ENCODE measurements at places on chromosomes 6 and 20.

DNA sequence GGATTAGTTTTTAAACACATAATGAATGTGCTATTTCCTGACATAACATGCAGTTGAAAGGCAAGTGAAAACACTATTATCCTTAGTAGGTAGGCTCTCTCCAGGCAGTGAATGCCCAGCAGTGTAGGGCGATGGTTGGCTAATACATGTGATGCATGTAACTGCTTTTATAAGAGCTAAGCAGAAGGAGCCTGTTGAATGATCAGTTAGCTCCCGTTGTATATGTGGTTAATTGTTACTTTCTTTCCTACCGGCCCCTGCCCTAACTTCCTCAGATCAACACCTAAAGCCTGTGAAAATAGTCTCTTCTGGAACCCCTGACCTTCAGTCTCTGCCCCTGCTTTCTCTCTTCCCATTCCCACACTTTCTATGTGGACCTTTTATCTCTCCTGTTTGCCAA lies 10.5 kb downstream of the SOX4 start:
- no peak for DNase-seq

DNA sequence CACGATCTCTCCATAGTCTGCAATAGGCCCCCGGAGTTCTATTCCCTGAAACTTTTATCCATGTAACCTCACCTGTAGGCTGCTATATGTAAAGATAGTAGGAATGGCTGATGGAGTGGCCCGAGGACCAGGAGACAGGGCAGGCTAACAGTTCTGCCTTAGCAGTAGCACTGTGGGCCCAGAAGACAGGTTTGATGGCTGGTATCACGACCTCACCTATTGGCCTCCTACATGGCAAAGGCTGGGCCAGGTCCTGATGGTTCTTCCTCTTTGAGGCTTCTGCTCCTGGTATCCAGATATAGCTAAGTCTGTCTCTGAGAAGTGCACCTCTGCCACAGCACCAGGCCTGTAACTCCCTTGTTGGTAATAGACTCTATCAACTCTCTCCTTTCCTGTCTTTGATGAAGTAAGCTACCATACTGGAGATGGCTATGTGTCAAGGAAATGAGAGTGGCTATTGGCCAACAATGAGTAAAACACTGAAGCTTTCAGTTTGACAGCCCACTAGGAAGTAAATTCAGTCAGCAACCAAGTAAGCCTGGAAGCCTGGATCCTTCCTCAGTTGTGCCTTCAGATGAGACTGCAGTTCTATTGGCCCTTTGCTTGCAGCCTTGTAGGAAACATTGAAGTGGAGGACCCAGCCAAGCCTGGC lies 5.7 kb downstream of the SPEF1 start:
- DNase-seq: no peak

DNA sequence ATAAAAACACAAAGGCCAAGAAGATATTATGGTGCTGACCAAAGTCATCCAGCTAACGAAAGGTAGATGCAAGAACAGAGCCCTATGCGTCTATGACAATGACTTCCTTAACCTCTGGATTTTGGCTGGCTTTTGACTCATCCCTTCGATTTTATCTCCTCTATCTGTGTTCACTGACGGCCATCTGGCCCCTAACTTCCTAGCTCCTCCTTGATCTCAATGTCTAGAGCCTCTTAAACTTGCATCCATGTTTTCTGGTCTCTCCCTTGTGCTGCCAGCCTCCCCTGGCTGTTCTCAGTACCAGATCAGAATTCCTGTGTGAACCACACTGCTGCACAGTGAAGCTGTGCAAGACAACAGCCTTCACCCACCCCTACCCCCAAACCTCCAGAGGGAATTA lies 452.9 kb downstream of the UTRN start:
- DNase-seq: no peak

GRCh38 chr6:166119116-166119911 lies 48.3 kb downstream of the TBXT start:
- no peak for DNase-seq

DNA sequence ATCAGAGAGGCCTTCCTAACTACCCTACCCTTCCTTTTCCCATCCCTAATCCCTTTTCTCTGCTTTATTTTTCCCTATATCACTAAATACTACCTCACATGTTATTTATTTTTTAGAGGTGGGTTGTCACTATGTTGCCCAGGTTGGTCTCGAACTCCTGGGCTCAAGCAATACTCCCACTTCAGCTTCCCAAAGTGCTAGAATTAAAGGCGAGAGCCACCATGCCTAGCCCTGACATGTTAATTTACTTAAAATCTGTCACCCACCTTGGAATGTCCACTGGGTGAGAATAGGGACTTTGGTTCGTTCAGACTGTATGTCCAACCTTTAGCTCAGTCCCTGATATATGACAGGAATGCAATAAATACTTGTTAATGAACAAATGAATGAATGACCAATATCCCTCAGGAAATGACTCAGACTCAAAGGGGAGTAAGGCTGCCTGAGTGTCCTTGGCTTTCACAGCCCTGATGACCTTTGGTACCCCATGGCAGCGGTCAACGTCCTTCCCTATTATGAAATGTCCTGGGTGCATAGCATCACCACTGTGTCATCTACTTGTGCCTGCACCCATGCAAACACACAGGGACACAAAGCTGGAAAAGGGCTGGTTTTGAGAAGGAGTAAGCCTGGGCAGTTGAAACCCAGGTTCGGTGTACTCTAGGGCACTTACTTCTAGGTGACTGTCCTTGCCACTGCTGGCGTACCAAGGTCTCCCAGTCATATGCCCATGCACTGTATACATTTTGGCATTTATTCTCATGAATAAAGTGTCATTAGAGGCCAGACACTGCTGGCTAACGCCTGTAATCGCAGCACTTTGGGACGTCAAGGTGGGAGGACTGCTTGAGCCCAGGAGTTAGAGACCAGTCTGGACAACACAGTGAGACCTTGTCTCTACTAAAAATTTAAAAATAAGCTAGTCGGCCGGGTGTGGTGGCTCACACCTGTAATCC lies 26.5 kb downstream of the BCL2L1 start:
- DNase-seq: no peak

- no peak for DNase-seq
These were observed 19.0 kb downstream of the CEP250 start for GRCh38 chr20:35474303-35474871.

- no peak for DNase-seq
These were observed 1.9 kb downstream of the SYNJ2 start for GRCh38 chr6:157983406-157984119.

DNA sequence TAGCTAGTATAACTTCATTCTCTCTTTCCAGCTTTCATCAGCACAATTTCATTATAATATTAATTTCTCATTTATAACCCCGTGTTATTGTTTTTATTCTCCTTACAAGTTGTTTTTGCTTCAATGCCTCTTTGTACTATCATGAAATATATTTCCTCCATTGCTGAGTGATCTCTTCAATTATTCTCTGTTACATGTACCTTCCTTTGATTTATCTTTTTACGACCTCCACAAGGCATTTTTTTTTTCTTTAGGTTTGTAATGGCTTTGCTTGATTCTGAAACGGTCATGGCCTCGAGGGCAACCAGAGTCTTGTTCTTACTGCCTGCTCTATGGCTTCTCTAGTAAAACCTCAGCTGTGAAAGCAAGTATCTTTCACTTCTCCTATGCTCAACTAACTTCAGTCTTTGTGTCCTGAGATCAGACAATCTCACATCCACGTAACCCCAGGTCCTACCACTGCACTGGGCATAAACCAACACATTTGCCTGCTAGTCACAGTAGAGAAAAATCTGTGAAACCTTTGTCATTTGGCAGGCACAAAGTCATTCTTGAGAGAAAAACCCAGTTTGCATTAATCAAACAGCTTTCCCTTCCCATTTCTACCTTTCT lies 119.9 kb downstream of the UST start:
- no peak for DNase-seq

- no peak for DNase-seq
These were observed 1.8 kb downstream of the REV3L start for GRCh38 chr6:111480988-111481822.

GRCh38 chr6:140082867-140083297 lies 708.4 kb upstream of the CITED2 start:
- DNase-seq: no peak

DNA sequence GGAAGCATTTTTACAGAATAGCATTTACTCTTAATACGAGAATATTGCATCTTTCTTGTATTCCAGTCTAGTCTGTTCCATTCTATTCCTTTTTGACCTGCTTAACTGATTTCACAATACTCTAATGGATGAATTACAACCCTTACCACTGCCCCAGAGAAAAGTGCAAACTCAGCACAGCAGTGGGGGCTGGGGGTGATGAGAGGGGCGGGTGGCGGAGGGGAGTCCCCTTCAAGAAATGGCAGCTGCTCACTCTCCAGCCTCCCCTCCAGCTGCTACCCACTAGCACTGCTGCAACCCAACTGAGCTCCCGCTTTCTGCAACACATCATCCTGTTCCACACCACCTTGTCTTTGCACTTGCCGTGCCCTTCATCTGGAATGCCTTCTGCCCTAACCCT lies 30.1 kb downstream of the PIM1 start:
- DNase-seq: no peak

DNA sequence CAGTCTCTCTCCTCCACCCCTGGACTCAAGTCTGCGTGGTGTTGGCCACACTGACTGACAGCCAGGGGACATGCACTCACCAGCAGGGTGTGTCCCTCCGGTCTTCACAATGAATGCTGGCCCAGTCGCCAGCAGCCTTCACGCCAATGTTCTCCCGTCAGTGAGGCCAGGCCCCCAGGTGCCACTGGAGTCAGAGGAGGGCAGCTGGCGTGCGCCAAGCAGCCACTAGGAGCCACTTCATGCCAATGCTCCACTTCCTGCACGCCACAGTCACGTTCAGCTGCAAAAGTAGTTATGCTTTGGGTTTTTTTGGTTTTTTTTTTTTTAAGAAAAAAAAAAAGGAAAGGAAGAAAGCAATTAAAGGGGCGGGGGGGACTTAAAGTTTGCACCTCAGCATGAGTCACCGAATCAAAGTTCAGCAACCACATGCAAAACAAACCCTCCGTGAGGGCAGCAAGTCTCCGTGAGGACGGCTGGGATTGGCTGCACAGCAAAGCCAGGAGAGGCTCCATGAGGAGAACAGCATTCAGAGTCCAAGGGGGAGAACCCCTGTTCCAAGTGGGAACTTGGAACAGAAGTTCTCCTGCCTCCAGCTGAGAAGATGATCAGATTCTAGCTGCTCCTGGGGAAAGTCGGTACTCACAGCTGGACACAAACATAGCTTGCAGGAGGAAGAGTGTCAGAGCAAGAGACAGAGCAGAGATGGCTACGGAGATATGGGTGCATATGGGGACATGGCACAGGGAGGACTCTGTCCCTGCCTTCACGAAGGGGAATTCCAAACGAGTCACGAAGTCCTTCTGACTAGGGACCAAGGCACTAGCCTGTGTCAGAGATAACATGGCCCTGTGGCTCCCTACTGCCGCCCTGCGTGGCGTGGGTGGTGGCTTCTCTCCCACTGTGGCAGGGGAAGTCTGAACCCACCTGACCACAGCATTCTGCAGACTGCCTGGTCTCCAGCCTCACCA lies at the start of gene ZC3H12D:
Gene ZC3H12D, minus strand, starts transcription at position 282 of the 968 bp plus-strand sequence. CDS start 10,471 bp downstream, outside the sequence.
- DNase-seq: no peak

DNA sequence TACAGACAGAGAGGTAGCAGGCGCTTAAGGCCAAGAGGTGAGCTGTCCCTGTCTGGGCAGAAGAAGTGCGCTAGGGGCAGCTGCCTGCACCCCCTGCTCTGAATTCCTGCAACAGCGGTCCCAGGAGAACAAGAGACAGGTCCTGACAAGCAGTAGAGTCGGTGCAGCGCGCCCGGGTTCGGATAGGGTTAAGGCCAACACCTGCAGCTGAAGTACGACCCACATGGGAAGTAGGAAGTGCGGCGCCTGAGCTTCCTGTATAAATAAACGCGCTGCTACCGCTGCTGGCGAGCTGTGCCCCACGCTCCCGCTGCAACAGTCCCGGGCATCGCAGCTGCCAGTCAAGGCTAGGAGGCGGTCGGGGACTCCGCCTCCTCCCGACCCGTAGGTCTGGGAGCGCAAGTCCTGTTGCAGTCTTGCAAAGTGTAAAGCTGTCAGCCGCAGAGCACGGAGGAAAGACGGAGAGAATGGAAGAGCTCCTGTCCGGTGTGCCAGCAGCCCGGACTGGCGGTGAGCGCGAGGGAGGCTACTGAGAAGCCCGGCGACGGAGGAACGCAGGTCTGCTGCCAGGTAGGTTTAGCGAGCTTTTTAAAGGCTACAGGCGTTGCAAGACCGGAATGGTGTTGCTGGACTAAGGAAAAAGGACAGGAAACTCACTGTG lies at the start of gene RNF144B:
Gene RNF144B, plus strand, starts transcription at position 290 of the 661 bp plus-strand sequence. CDS start 12,185 bp downstream, outside the sequence.
- peak; percentile 49 for DNase-seq
